Stimulated activated CD4-positive, alpha-beta T cell treated with anti-CD3 and anti-CD28 coated beads, Interleukin-2, amount 100 ng/mL, for 4 hours (primary cell): ENCODE measurements at places on chromosomes 16 and 17.

DNA sequence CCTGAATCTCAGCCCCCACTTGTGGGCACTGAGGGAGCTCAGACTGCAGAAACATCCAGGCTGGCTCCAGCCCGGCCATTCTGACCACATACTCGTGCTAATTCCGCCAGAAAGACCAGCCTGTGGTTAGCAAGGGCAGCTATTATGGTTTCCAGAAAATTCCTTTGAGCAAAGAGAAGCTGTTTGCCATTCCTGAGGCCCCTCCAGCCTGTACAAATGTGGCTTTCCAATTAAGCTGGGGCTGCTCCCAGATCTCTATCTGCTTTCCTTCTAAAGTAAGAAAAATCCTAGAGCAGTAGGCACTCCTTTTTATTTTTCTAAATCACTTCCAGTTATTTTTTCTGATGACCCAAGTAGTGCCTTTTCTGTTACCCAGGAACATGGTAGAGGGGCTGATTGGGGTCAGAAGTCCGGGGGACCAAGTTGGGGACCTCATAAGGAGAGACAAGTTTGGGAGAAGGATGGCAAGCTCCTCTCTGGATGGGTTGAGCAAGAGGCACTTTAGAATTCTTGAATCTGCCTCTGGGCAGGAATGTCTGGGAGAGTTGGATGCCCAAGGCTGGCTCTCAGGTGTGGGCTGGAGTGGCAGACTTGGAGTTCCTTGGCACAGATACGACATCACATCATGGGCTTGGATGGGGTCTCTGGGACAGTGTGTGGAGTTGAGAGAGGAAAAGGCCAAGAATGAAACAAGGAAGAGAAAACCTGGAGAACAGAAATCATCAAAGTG lies 83.3 kb upstream of the TNRC6C start:
- no peak for DNase-seq

GRCh38 chr17:16584273-16584995 lies 15.4 kb upstream of the ZNF287 start:
- DNase-seq = peak; percentile 90

DNA sequence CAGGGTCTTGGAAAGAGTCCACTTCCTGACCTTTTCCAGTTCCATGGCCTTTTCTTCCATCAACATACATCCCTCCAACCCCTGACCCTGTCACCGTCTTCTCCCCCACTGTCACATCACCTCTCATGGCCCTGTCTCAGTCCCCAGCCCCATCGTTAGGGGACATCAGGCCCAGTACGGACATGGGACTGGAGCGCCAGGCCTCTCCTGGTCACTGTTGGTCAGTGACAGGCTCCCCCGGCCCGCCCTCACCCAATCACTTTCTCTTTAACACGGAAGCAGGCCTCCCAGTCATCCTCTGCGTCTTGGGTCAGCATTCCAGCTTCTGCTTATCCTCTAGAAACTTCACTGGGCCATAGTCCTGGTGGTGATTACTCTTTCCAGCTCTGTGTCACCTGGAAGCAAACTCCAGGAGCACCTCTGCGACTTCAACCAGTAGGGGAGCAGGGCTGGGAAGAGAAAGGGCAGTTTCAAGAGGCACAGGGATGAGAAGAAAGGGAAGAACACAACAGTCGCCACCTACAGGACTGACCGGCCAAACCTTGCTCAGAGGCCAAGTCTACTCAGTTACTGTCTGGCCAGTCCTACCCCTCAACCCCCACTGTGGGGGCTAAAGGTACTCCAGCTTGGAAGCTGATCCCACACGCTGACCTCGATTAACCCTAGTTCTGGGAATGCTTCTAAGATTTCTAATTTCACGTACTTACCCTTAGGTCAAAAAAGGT lies 15.9 kb upstream of the ICAM2 start:
- no peak for DNase-seq

DNA sequence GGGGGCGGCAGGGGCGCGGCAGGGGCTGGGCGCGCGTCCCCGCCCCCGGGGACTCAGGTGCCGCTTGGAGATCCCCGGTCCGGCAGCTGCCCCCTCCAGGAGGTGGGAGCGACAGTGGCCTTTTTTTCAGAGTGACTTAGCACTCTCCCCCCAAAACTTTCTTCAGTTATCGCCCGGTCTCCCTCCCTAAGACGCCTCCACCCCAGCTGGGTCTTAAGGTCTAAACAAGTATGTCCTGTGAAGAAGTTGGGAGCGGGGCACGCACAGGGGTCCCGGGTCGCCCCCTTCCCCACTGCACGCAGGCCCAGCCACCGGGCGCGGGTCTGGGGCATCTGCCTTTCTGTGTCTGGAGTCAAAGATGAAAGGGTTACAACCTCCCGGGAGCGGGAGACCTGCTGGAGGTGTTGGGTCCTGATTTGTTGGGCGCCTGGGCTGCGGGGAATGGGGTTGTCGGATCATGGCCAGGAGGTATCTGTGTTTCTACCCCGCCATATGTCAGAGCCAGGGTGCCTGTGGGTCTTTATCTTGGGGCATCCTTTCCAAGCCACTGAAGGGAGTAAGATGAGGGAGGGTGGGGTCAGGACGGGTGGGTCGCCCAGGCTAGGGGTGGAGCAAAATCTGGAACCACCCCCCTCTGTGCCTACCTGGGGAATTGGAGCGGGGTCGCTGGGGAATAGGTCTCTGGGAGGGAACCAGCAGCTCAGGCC lies 757 bp downstream of the FMNL1 start:
- DNase-seq = no peak
